ENCODE measurements at places on chromosomes 7 and 10. TPM values are rescaled to one million over a fixed set of nuclear protein-coding genes. Genes with fewer than 3 reads are reported as not detected.

TMEM26 gene
- not detected for polyA plus RNA-seq

CTNNA3 gene
- 0.09 TPM for polyA plus RNA-seq

PON1 gene
- polyA plus RNA-seq: not detected

IGFBP3 gene
- 179 TPM for polyA plus RNA-seq

PRTFDC1 gene
- 2.1 TPM for polyA plus RNA-seq

PGAM2 gene
- 2.1 TPM for polyA plus RNA-seq

ANKRD61 gene
- 0.16 TPM for polyA plus RNA-seq

ACSM6 gene
- polyA plus RNA-seq: 0.22 TPM

HTR5A gene
- polyA plus RNA-seq: not detected

SPDYE3 gene
- 0.15 TPM for polyA plus RNA-seq

SPDYE2B gene
- not detected for polyA plus RNA-seq

OPALIN gene
- not detected for polyA plus RNA-seq

EPDR1 gene
- 6.7 TPM for polyA plus RNA-seq

SUPV3L1 gene
- 37.1 TPM for polyA plus RNA-seq

AQP1 gene
- 256 TPM for polyA plus RNA-seq

AUTS2 gene
- 3.1 TPM for polyA plus RNA-seq

GLUD1 gene
- 83.7 TPM for polyA plus RNA-seq

CD36 gene
- polyA plus RNA-seq: 131 TPM

OSBPL3 gene
- polyA plus RNA-seq: 0.79 TPM

CDK14 gene
- polyA plus RNA-seq: 5.2 TPM

FGFR2 gene
- polyA plus RNA-seq: 13.5 TPM

CFAP43 gene
- 0.07 TPM for polyA plus RNA-seq

SPAG6 gene
- polyA plus RNA-seq: 0.06 TPM

CALHM3 gene
- polyA plus RNA-seq: not detected

SPDYE9 gene
- not detected for polyA plus RNA-seq

SAMD9L gene
- 8.9 TPM for polyA plus RNA-seq

TMEM213 gene
- not detected for polyA plus RNA-seq

PSMC2 gene
- 96.7 TPM for polyA plus RNA-seq

TSPAN12 gene
- 5.3 TPM for polyA plus RNA-seq

CALML3 gene
- 0.06 TPM for polyA plus RNA-seq

PROSER2 gene
- 4.2 TPM for polyA plus RNA-seq

HOXA13 gene
- not detected for polyA plus RNA-seq

CTAGE8 gene
- 0.95 TPM for polyA plus RNA-seq

TRIP6 gene
- polyA plus RNA-seq: 57.1 TPM

ANK3 gene
- 7.9 TPM for polyA plus RNA-seq

BMPR1A gene
- 6.5 TPM for polyA plus RNA-seq

CFAP58 gene
- polyA plus RNA-seq: 0.05 TPM

PTPN20 gene
- polyA plus RNA-seq: 1.3 TPM

DPP6 gene
- 0.68 TPM for polyA plus RNA-seq

MICU1 gene
- 13.7 TPM for polyA plus RNA-seq

CLRN3 gene
- polyA plus RNA-seq: 0.07 TPM

NKX1-2 gene
- not detected for polyA plus RNA-seq

LRRN3 gene
- 1.8 TPM for polyA plus RNA-seq

NRP1 gene
- polyA plus RNA-seq: 16.0 TPM

HOXA6 gene
- 1.5 TPM for polyA plus RNA-seq

SPDYE16 gene
- 0.11 TPM for polyA plus RNA-seq

IGF2BP3 gene
- 0.68 TPM for polyA plus RNA-seq

ALDH18A1 gene
- 26.6 TPM for polyA plus RNA-seq

ZP3 gene
- polyA plus RNA-seq: 1.0 TPM

LEP gene
- 141 TPM for polyA plus RNA-seq

ZNF804B gene
- not detected for polyA plus RNA-seq

PPA1 gene
- polyA plus RNA-seq: 199 TPM

HHEX gene
- 17.2 TPM for polyA plus RNA-seq

PDE1C gene
- 1.0 TPM for polyA plus RNA-seq

PIP gene
- polyA plus RNA-seq: not detected

SRRM3 gene
- polyA plus RNA-seq: 1.9 TPM

NPC1L1 gene
- polyA plus RNA-seq: 0.34 TPM

NYAP1 gene
- 0.83 TPM for polyA plus RNA-seq

All from adipose tissue (tissue), 3 donors.